ENCODE measurements at places on chromosomes 2 and 18.

DNA sequence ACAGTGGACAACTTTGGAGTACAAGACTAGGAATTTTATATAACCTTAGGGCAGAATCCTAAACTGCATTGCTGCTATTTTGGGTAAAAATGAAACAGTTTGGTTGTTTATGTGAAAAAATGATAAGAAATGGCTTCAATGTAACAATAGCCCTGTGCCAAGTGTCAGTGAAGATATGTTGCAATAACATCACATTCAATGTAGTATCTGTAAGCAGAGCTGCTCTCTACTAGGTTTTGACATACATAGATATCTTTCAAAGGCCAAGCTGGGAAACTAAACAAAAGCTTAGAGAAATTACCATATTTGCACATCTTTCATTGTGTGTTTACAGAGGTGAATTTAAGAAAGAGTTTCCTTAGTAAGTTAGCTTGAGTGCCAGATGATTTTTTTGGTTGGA lies 135.0 kb upstream of the DOK6 start:
- no peak for DNase-seq

GRCh38 chr2:135557530-135557929 lies 26.2 kb downstream of the R3HDM1 start:
- DNase-seq = no peak

DNA sequence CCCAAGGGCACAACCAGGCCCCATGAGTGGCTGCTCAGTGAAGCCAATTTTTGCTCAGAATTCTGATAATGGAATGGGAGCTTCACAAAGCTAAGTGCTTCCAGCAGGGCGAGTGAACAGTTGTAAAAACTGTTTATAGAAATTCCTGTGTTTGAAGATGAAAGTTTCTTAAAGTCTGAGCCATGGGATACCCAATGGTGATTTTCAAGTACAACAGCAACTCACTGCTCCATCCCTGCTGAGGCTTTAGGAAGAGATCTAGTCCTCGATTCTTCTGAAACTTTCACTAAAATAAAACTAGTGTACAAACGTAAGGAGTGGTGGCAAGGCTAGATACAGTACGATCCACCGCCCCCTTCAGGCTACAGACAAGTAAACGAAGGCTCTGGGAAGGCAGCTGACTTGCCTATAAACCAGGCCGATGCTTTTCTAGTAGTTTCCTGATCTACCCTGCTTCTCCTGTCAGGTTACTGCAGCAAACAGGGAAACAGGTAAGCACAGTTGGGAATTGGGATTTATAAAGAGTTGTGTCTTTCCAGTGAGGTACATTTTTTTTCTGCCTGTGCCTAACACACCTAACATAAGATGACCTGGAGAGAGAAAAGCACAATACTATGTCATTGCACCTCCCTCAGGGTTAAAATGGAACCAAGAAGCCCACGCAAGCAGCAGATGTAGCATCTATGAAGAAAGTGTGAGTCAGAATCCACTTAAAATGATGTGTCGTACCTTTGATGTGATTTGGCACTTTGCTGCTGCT lies 108.7 kb downstream of the UXS1 start:
- DNase-seq = no peak

DNA sequence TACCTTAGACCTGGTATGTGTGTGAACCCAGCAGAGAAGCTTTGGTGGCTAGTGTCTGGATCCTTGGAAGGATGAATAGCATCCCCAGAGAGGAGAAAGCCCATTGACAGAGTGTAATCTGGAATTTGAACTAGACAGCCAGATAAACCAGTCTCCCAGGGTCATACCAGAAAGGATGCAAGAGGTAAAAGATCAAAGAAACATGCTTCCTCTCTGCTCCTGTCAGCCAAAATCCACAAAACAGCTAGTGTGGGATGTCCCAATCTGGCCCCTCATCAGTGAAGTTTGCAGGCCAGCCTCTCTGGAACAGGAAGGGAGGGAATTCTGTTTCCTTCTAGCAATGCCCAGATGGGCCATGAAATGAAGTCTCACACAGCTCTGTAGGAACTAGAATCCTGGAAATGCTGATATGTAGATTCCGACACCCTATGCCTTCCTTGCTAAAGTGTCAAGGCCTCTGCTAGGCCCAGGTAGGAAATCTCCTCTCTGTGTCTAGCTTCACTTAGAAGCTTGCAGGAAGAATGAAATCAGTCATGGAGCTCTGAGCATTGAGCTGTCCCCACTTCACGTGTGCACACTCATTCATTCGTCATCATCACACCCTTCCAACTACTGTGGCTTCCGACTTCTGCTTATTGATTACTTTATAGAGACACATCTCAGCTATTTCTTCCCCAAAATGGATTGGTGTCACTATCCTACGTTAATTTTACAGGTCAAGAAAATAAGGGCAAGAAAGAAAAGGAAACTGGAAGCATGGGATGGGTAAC lies 38.0 kb downstream of the EVA1A start:
- DNase-seq = no peak

DNA sequence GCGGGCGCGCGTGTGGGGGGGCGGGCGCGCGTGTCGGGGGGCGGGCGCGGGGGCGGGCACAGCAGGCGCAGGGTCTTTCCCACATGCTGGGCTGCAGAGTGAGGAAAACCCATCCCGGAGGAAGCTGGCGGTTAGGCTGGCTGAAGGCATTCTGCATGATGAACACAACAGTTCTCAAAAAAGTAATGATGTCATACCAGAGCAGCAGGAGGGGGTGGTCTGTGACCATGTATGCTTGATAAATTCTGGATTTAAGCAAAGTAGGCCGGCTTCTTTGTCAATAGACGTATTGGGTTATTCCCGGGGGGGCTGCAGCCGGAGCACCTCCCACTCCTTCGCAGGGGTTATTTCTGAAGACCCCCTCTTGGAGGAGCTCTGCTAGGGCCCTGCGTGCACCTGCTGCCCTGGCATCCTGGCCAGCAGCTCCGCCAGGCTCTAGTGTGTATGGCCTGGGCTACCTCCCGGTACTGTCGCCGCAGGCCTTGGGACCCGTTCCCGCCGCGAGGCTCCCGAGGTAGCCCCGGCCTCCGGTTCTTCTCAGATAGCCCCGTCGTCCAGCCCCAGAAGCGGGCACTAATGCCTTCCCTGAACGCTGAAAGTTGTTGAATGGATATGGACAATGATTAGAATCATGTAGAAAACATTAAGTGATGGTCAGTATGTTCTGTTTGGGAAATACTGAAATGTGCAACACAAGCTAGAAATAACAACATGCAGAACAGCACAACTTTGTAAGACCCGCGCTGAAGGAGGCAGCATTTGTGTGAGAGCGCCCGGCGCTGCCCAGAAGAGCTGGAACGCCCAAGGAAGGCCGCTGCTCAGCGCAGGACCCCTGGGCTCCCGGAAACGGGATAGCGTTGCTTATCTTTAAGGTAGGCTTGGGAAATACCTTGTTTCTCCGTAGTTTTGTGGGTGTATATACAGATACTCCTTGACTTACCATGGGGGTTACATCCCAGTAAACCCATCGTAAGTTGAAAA lies 101.4 kb upstream of the RAB6C start:
- DNase-seq = no peak

DNA sequence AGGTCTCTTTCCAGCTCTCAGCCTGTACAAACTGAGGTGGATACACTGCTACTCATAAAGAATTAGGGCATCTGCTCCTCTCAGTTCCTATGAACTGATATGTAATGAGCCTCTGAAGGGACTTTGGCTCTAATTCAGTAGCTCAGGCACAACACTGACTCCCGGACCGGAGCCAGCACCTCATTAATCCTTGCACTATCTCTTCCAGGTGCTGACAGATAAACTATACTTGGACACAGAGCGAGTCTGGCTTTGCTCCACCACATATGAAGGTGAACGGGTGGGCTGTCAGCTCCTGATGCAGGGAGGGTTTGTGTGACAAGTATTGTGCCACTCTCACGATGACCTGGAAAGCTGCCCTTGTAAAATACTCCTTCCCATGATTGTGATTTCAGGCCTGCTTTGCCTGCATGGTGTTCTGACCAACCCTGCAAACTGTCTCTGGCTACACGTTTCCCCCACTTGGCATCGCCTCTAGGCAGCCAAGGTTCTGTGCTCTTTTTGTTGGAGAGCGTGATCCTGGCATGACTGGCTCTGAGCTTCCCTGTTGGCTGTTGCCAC lies 111.6 kb upstream of the LMAN1 start:
- no peak for DNase-seq

GRCh38 chr18:8769509-8770095 lies 64.2 kb downstream of the MTCL1 start:
- DNase-seq = no peak

- no peak for DNase-seq
These were observed 20.6 kb upstream of the AMMECR1L start for GRCh38 chr2:127906206-127906926.

GRCh38 chr2:174149530-174149929 lies 98.8 kb downstream of the OLA1 start:
- DNase-seq = no peak

GRCh38 chr2:201344663-201345366 lies 12.3 kb downstream of the FLACC1 start:
- DNase-seq = no peak

DNA sequence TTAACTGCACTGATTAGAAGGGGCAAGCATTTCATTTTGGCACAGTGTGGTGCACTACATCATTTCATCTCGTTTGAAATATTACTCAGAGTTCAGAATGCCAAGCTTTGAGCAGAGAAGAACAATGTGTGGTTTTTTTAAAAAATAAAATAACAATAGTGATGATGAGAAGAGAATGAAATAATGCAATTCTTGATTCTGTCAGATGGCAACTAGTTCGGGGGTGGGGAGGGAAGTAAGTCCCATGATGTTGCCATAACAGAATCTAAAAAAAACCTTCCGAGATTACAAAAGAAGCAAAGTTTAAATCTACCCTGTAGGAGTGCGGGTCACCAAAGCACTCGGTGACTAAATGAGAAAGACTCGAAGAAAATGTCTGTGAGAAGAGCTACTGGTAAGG lies 490.4 kb downstream of the NR4A2 start:
- no peak for DNase-seq

DNA sequence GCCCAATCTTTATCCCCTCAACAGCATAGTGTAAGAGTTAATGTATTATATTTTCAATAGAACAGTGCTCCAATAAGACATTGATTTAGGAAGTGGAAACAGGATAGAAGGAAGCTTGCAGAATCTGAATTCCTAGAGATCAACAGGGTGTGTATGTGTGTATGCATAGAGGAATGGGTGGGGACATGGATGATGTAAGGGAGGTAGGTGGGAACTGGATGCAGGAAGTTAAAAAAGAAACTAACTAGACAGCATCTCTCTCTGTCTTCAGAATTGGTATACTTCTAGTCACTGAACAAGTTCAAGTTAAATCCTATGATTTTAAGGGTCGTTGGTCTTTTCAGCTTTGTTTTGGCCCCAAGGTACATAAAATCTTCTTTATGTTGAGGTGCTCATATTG lies 196.6 kb downstream of the PMAIP1 start:
- no peak for DNase-seq

GRCh38 chr2:136127356-136127755 lies 9.4 kb upstream of the CXCR4 start:
- DNase-seq = no peak

GRCh38 chr18:79816981-79817606 lies 19.4 kb downstream of the KCNG2 start:
- DNase-seq = no peak

GRCh38 chr2:128547667-128548066 lies 229.0 kb upstream of the HS6ST1 start:
- DNase-seq = no peak

DNA sequence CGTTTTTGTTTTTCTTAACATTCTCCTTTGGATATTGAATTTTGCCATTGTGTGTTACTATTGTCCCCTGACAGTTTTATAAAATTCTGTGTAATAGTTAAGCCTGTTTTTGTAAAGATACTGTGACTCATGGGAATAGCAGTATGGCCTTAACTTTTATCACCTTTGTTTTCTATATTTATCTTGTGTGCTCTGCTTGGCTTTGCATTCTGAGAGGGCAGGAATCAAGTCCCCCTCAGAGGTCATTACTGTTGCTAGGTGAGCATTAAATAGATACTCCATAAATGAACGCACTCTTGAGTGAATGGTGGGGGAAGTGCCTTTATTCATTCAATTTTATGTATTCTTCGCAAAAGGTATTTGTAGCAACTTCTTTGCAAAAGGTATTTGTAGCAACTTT lies 160.0 kb downstream of the PHLPP1 start:
- no peak for DNase-seq
